ENCODE measurements at places on chromosomes 1 and 21. TPM values are rescaled to one million over a fixed set of nuclear protein-coding genes. Genes with fewer than 3 reads are reported as not detected.
A peak's percentile ranks its signal among the peaks of the same experiment; 100 is the strongest.

DNA sequence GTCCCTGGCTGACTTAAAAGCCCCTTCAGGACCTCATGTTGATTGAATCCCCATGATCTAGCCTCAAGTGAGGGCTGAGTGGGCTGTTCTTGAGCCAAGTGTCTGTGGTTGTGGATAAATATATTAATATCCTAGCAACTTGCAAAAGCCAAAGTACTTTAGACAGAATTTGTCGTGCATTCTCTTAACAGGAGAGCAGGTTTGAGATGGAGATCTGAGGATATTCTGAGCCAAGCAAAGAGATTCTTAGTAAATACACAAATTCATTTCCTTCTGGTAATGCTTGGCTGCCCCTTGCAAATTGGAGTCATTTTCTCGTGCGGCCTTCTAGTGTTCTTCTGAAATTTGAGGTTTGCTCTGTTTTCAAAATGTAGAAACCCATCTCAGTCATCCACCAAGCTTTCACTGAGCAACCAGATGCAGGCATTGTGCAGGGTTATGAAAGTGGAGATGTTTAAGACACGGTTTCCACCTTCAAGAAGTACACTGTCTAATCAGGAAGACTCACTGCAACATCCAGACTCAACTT lies 242.1 kb upstream of the JUN start:
- DNase-seq, result no peak

DNA sequence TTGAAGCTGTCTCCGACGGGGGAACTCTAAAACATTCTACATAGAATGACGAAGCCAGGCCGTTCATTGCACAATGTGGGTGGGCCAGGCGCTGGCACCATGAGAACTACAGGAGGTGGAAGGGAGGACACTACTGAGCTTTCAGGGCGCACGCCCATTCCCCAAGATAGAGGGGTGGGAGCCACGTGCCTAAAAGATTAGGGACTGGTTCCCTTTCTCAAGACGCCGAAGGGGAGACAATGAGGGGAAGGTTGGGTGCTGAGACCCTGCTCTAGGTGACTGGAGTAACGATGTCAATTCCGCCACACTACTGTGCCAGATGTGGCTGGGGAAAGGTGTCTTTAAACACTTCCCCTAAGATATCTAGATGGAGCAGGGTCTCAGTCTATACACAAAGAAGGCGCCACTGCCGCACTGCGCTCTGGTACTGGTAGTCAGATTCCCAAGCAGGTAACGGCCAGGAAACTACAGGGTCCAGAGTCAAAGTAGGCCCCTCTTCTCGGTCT lies 782 bp downstream of the CSDE1 start:
- DNase-seq, result no peak

DNA sequence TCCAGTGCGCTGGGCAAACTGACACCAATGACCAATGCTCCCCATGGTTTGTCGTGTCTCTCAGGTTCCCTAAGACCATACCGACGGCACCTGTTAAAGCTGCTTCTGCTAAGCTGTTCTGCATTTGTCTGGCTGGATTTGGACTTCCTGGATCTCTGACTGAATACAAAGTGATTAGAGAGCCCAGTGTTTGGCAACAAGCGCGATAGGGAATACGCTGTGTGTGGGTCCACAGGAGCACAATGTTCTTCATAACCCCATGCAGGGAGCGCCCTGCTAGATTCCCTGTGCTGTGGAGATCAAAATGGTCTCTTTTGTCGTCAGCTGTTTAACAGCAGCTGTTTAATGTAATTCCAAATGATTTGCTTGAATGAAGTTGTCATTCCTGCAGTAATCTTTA lies 26.0 kb upstream of the ESRRG start:
- DNase-seq, result no peak

- peak; percentile 29 for DNase-seq
These were observed 44.9 kb downstream of the LRRC8D start for GRCh38 chr1:89865498-89866382.

DNA sequence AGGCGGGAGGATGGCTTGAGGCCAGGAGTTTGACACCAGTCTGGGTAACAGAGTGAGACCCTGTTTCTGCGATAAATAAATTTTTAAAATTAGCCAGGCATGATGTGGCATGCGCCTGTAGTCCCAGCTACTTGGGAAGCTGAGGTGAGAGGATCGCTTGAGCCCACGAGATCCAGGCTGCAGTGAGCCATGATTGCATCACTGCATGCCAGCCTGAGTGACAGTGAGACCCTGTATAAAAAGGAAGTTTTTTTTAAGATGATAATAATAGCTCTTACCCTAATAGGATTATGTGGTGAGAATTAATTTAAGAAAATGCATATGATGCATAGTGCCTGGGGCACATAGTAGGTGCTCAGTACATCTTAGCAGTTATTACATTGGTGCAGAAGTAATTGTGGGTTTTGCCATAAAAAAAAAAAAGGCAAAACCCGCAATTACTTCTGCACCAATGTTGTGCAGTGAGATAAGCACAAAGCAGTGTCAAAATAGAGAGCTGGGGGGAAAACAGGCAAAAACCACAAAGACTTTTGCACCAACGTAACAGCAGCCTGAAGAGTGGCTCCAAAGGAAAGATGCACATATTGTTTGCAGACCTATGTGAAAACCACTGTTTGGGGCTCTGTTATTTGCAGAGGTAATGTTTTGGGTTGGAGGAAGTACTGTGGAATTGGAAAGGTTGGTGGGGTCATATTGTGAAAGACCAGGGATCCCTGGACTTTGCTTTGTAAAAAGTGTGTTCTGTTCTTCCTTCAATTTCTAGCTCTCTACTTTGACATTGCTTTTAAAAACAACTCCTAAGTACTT lies 72.4 kb downstream of the PLXNA2 start:
- no peak for DNase-seq

GRCh38 chr1:238649200-238649599 lies 737.2 kb upstream of the CHRM3 start:
- DNase-seq, result no peak

OR2G6 gene
- not detected for total RNA-seq

DNA sequence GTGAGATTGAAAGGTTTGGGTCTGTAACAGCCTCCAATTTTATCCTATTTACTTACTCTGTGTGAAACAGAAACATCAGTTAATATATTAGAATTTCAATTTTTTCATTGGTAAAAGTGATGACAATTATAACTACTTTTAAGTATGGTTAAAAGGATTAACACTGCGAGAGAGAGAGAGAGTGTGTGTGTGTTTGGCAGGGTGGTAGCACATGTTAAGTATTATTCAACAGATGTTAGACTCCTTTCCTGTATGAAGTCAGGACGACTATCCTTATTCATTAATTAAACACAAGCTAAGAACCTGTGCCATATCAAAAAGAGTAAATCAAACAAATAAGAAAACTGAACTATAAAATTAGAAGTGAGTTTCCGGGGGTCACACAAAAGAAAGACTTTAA lies 662.5 kb downstream of the PLPP3 start:
- no peak for DNase-seq

- DNase-seq, result no peak
These were observed 208.8 kb upstream of the RAB4A start for GRCh38 chr1:229062135-229062534.

AK5 gene
- total RNA-seq, result 27.7 TPM

DNA sequence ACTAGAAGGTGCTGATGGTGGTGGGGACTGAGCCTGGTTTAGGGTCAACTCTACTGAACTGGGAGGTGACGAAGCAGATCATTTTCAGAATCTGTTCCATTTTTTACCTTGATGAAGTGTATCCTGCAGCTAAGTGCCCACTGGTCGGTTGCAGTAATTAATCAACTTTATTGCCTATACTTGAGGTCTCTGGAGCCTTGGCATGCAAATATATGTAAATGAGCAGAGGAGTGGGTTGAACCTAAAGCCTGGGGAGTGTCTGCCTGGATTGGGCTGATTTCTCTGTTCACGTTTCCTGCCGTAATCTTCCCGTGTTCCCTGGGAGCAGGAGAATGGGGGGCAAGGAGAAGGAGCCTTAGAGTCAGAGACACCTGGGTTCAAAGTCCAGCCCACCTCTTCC lies 286.8 kb downstream of the PTPRU start:
- no peak for DNase-seq

PIGC gene
- 27.1 TPM for total RNA-seq

GRCh38 chr1:168396940-168397684 lies 116.4 kb downstream of the TBX19 start:
- DNase-seq, result no peak

IVL gene
- total RNA-seq, result not detected

POGK gene
- 65.5 TPM for total RNA-seq

- no peak for DNase-seq
These were observed 244.4 kb downstream of the PBX1 start for GRCh38 chr1:164803366-164803765.

- no peak for DNase-seq
These were observed 15.1 kb upstream of the ST6GALNAC3 start for GRCh38 chr1:76059451-76059850.

GUCA2B gene
- total RNA-seq, result not detected

GRCh38 chr1:209746451-209747165 lies 9.2 kb upstream of the TRAF3IP3 start:
- no peak for DNase-seq

GRCh38 chr1:235648407-235648907 lies 1.1 kb downstream of the GNG4 start:
- DNase-seq, result no peak

GRCh38 chr1:221437171-221437570 lies 304.7 kb downstream of the DUSP10 start:
- DNase-seq, result no peak

DNA sequence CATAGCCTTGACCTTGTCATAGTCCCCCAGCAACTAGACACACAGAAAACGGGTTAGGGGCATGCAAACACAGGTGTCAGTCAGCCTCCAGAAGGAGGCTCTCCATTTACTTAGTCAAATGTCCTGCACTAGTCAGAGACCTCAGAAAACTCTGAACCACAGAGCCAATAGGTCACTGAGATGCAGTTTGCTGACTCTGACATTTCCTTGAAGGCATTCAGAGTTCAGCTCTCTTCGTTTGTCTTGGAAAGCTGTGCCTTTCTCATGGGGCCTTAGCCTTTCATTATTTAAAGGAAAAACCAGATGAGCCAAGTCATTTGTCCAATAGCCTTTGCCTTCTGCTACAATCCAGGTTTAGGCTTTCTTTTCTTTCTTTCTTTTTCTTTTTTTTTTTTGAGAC lies 3.5 kb downstream of the OLFML2B start:
- peak; percentile 66 for DNase-seq

DNA sequence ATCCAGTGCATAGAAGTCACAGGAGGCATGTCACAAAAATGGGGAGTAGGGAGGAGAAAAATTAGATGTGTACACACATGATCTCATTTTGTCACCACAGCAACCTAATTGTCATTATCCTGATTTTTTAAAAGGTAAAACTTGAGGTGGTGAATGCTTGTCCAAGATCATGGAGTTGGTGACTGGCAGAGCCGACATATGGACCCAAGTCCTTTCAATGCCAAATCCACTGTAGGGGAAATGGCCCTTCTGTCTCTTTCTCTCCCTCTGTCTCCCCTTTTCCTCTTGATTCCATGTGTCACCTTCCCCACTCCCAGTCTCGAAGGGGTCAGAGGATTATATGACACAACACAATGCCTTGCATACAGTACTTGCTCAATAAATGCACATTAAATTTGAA lies 65.7 kb upstream of the JUN start:
- no peak for DNase-seq

CEP104 gene
- total RNA-seq, result 15.4 TPM

DNA sequence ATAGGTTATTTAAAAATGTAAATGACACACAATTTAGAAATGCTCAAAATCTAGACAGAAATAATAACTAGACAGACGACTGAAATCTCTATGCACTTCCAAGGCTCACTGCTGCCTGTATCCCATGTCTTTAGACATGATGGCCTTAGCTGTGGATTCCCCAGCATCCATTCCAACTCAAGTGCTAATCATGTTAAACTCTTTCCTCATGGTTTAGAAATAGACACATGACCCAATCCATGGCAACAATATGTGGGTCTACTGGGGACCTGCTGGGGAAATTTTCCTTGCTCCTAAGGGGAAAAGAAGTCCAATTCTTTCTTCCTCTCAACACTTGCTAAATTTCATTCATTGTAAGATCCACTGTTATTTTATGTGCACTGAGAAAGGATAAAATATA lies 188.5 kb downstream of the SLC45A1 start:
- DNase-seq, result no peak

GRCh38 chr1:45518910-45519309 lies 2.8 kb downstream of the PRDX1 start:
- no peak for DNase-seq

- no peak for DNase-seq
These were observed 222.5 kb downstream of the NPHP4 start for GRCh38 chr1:5769760-5770159.

GRCh38 chr1:164787834-164788231 lies 228.8 kb downstream of the PBX1 start:
- no peak for DNase-seq

PER3 gene
- 12.5 TPM for total RNA-seq
